ENCODE measurements at places on chromosomes 5 and 9. TPM values are rescaled to one million over a fixed set of nuclear protein-coding genes. Genes with fewer than 3 reads are reported as not detected.
A peak's percentile ranks its signal among the peaks of the same experiment; 100 is the strongest.

DNA sequence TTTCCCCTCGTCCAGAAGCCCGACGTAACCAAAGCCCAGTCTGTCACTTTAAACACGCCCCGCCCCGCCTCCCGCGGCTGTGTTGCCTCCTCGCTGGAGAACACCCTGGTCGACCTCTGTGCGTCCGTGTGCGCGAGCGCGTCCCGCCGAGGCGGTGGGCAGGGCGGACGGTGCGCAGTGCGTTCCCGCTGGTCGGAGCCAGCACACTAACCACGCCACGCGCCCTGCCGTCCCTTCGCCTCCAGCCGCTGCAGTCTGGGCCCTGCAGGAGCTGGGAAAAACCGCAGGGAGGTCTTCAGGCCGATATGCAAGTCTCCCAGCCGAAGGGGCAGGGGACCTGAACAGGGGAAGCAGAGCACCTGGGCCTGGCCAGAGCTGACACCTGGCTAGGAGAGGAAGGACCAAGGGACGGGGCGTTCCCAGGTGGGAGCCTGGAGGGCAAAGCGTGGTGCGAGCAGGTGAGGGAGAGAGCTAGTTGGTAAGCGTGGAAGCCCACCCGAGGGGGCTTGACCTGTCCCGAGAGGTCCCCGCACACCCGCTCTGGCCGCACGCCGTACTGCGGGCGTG is 1.3 kb upstream of the PHPT1 start:
- peak; percentile 78 for DNase-seq

DNA sequence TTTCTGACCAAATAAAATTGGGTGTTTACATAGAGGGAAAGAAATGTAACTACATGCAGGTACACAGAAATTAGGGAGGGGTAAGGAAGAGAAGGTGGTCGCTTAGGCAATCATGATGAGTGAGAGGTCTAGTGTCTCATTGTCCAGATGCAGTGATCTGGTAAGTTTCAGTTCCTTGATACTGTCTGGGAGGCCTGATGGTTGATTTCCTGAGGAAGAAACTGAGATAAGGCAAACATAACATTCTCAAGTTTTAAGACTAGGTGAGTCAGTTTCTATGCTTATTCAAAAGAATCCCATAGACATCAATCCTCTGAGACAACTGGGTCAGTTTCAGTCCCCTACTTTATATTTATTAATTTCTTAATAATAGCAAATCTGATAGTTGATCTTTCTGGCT is 843.3 kb upstream of the CDH10 start:
- DNase-seq = peak; percentile 7

DNA sequence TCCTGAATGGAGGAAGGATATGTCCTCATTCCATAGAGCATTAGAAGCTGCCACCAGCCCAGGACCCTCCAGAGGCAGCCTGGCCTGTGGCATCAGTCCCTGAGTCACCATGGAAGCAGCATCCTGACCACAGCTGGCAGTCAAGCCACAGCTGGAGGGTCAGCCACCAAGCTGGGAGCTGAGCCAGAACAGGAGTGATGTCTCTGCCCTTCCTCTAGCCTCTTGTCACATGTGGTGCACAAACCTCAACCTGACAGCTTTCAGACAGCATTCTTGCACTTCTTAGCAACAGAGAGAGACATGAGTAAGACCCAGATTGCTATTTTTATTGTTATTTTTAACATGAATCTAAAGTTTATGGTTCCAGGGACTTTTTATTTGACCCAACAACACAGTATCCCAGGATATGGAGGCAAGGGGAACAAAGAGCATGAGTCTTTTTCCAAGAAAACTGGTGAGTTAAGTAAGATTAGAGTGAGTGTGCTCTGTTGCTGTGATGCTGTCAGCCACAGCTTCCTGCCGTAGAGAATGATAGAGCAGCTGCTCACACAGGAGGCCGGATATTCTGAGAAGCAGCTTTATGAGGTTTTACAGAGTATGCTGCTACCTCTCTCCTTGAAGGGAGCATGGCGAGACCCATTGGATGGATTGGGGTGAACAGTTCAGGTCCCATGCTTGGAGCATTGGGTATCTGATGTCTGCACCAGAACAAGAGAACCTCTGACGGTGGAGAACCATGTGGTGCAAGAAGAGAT is 13.0 kb upstream of the CYFIP2 start:
- no peak for DNase-seq

DNA sequence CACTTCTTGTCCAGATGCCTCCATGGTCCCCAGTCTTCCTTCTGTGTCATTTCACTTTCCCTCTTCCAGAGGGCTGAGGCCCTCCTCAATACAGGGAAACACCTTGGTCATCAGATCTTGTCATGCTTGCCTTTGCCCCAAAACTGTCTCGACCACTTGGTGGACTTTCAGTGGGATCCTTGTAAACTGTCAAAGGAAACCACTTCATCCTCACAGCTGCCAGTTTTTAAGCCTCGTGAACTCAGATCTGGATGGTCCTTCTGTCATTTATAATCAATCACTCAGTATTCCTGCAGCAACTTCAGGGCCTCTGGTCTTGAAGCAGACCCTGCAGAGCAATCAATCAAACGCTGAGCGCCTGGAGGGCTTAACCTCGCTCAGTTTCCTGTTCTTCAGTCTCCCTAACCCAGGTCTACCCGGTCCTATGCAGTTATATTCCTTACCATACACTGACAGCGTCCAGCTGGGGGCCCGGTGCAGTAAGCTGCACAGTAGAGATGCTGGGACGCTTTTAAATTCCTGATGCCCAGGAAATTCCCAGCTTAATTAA is 74.6 kb downstream of the GOLPH3 start:
- no peak for DNase-seq

- DNase-seq = no peak
Observed at GRCh38 chr5:140162275-140162674, 12.7 kb upstream of the CYSTM1 start.

DNA sequence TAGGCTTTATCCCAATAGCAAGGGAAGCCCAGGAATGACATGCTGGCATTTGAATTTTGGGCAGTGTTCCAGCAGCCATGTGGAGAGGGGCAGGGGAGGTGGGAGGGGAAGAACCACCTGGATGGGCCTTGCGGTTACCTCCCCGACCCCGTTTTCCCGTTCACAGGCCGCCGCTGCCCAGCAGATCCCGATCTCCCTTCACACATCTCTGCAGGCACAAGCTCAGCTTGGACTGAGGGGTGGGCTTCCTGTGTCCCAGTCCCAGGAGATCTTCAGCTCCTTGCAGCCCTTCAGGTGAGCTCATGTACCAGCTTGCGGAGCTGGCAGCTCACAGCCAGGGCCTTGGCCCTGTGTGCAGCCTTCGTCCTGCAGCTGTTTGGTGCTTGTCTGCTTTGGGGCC is 15.7 kb upstream of the POMT1 start:
- no peak for DNase-seq

- DNase-seq = no peak
Observed at GRCh38 chr5:169442913-169443784, 140.4 kb upstream of the SPDL1 start.

DNA sequence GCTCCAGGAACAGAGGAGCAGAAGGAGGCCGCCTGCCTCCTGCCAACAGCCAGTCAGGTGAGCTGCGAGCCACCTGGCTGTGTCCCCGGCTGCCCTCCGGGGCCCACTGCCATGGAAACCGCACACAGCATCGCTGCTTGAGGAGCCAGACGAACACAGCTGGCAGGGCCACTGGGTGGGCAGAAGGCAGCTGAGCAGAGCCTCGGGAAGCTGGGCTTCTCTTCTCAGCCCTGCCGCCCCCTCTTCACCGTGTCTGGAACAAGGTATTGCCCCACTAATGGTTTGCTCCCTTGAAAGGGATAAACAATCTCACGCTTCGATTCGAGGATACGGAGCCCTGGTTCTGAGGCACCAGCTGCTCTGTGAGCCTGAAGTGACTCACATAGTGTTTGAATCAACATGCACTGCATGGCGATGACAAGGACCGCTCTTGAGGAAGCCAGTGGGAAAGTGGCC is 63.7 kb upstream of the RUFY1 start:
- no peak for DNase-seq

BTNL3 gene
- total RNA-seq = not detected

C9orf153 gene
- total RNA-seq = 1.9 TPM

ZFP37 gene
- not detected for total RNA-seq

C9orf50 gene
- not detected for total RNA-seq

BSPRY gene
- total RNA-seq = 22.6 TPM

GABBR2 gene
- total RNA-seq = 0.44 TPM

PCA3 gene
- not detected for total RNA-seq

SLC4A9 gene
- 0.29 TPM for total RNA-seq
